ENCODE measurements at places on chromosomes 2 and 18.

- no peak for DNase-seq
These were observed 814.5 kb downstream of the CBLN2 start for GRCh38 chr18:71729611-71730010.

GRCh38 chr2:179536185-179536584, 271.6 kb upstream of the SESTD1 start:
- DNase-seq, result no peak

- DNase-seq, result no peak
These were observed 155.5 kb downstream of the TGIF1 start for GRCh38 chr18:3605486-3605952.

GRCh38 chr2:54570925-54571694, 115.0 kb downstream of the SPTBN1 start:
- DNase-seq, result no peak

DNA sequence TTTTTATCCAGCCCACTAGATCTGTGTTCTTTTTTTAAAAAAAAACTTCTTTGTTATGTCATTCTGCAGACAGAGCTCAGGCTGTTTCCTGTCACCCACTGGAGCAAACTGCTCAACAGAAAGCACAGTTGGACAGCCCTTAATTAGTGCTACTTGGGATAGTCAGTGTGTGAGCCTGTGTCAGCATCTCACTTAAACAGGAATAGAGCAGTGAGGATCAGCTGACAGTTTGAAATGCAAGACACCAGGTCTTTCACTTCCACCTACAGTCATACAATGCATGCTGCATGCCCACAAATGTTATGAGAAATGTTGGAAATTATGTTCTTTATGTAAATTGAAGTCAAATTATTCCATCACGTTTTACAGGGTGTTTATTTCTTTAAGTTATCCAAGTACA, 174.9 kb downstream of the NR4A2 start:
- DNase-seq, result no peak

DNA sequence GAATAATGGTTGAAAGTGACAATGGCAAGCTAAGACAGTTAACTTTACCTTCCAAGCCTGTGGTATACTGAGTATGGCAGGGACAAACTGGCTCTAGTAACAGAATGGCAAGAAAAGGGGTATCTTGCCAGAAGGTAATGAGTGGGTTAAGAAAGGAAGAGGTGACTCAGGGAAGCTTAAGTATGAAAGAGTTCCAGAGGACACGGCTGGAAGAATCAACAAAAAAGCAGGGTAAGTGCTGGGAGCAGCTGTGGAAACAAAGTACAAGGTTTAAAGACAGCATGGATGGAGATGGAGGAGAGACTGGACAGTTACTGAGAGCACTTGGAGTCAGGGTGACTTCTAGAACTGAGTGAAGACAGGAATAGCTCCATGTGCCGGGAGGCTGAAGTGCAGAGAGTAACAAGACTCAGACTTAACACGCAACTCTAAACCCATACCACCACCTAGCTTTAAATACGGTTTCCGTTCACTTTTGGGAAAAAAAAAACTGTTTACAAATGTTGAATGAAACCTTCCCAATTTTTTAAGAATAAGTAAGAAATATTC, 69.0 kb downstream of the REV1 start:
- DNase-seq, result no peak

DNA sequence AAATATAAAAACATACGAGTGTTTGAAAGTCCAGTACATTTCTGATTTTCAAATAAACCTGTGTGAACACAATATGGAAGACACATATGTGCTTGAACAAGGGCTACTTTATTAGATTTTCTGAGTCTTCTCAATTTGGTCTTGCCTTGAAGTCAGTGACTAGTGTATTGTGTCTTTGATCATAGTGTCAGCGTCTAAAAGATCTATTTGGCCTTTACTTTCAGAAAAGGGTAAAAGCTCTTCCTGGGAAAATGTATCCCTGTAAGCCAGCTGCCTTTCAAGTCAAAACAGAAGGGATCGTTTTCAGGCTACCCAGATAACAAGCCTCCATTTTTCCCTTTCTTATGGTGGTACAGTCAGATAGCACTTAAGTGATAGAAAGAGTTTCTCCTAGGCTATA, 471.9 kb downstream of the CMPK2 start:
- no peak for DNase-seq

DNA sequence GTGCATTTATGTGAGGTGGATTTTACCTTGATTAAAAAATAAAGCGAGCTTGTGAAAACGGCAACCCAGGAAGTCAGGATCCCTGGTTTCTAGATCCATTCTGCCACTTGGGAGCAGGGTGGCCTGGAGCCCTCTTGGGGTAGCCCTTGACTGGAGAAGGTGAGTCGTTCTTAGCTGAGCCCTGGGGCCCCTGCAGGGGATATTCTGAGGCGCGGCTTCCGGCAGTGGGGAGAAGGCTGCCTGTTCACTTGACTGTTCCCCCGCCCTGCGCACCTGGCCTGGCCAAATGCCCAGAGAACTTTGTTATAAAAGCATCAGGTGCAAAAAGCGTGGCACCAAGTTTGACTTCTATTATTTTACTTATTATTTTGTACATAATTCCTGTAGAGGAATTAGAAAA, 221.9 kb downstream of the DYSF start:
- peak; percentile 73 for DNase-seq

- DNase-seq, result no peak
These were observed 400.9 kb upstream of the SMIM21 start for GRCh38 chr18:75828379-75828778.

DNA sequence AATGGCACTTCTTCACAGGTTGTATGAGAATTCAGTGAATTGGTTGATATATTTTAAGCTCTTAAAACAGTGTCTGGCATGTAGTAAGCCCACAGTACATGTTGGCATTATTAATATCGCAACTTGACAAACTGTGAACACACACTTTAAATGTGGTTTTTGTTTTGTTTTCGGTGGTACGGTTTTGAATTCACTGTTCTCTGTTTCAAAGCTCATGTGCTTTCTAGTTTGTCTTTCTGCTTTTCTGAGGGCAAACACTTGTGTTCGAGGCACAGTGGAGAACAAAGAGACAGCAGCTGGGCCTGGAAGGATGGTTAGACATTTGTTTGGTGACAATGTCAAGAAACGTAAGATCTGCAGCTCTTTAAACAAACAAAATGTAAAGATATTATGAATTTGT, 276.5 kb upstream of the MC4R start:
- DNase-seq, result no peak

- no peak for DNase-seq
These were observed 160.8 kb upstream of the MYCN start for GRCh38 chr2:15779381-15780041.

DNA sequence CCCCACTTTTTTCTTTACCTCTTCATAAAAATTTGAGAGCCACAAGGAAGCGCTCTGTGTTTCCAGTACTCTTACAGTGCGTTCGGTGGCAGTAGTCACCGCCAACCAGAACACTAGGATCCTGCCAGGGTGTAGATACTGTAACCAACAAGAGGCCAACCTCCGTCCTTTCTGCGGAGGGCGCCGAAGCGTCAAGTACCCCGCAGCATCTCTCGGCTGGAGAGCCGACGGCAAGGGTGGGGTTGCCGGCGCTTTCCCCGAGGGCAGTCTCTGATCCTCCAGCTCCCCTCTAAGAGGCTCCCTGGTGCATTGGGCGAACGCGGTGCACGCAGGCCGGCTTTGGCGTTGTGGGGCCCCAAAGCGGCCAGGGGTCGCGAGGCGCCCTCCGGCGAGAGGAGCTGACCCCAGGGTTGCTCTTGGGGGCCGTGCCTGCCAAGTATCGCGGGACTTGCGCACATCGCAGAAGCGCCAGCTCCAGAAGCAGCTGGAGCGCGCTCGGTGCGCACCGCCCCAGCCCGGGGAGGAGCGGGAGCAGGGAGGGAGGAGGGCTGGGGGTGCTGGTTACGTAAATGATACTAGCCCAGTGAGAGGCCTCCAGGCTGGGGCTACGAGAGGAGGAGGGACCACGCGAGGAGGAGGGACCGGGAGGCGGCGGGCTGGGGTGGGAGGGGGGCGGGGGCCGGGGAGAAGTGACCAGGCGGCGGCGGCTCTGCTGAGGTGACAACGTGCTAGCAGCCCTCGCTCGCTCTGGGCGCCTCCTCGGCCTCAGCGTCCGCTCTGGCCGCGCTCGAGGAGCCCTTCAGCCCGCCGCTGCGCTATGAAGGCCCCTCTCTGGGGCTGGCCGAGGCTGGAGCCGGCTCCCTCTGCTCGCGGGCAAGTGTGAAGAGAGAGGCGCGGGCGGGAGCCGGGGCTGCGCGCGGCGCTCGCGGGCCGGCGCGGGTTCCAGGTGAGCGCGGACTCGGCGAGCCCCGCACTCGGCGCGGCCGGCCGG, at the start of gene GALNT13:
Gene GALNT13, plus strand, starts transcription at position 692 of the 991 bp plus-strand sequence.
- peak; percentile 87 for DNase-seq

- DNase-seq, result no peak
These were observed 268.0 kb downstream of the DYSF start for GRCh38 chr2:71721362-71721665.

- no peak for DNase-seq
These were observed 48.2 kb downstream of the SLC14A2 start for GRCh38 chr18:45663403-45664045.

DNA sequence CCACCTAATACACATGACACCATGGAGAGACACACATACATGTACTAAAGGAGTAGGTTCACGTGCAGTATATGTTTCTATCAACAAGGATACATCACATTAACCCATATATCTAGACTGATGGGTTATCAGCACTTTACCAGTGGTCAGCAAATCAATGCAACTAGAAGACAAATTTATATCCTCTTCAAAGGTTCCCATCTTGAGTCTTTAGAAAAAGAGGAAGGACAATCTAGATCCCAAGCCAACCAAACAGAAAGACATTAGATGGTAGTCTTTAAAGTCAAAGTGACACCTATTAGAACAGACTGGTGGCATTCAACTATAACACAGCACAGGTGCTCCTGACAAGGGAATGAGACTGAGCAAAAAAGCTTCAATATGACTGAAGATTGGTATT, 13.8 kb upstream of the SERTAD2 start:
- DNase-seq, result no peak

GRCh38 chr18:26536664-26537063, 11.7 kb downstream of the KCTD1 start:
- DNase-seq, result no peak

GRCh38 chr2:45276914-45277313, 267.7 kb upstream of the SIX2 start:
- no peak for DNase-seq

GRCh38 chr2:231786177-231786916, at the start of gene COPS7B:
Gene COPS7B, plus strand, starts transcription at chr2:231786445. Its CDS starts 2,126 bp downstream, at chr2:231788571.
- peak; percentile 94 for DNase-seq

GRCh38 chr18:57677262-57678211, 55.9 kb upstream of the NARS1 start:
- no peak for DNase-seq

DNA sequence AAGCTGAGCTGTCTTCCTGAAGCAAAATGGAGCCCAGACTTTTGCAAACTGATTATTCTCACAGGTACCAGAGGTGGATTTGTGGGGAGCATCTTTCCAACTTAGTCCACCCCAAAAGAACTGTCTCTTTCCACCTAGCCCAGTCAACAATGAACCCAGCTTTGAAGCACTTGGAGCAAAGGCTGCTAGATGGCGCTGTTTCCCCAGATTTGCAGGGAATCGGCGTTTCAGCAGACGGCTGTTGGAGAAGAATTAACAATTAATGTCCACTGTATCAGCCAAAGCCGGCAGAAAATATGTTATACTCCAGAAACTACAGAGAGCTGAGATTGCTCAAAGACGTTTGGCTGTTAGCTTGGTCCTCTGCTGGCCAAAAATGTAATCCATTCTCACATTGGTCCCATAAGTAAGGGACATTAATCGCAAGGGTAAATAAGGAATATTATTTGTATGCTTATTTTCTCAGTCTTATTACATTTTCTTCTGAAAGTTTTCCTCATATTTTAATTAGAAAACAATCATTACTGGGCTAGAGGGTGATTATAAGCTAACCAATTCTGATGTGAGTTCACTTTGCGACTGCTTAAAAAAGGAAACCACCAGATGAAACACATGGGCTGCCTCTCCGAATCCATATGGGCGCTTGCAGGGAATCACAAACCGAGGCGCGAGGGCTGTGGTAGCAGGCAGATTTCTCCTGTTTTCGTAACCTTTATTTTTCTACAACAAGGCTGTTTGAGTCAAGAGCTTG, 423.8 kb upstream of the MEX3C start:
- peak; percentile 78 for DNase-seq

GRCh38 chr2:23526114-23526513, 141.1 kb downstream of the KLHL29 start:
- no peak for DNase-seq

DNA sequence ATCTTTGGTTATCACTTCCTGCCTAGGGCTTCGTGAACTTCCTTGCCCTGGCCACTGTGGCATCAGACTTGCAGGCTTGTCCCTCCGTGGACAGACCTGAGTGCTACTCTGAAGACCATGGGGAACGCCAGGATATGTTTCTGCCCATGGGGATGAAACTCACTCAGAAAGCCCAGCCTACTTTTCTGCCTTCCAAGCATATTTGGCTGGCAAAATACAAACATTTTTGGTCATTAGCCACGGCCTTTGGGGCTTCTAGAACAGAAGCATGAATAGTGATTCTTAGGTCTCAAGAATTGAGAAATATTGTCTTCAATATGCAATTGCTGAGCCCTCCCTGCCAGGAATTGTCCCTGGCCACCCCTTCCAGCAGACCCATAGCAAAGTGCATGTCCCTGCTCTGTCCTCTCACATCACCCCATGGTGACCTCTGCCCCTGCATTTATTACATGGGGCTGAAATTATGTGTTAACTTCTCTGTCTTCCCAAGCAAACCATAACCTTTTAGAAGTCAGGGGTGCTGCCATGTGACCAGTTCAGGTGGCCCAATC, 152.4 kb downstream of the OSR1 start:
- no peak for DNase-seq

GRCh38 chr18:13532406-13533075, 193.8 kb downstream of the FAM210A start:
- no peak for DNase-seq

- peak; percentile 91 for DNase-seq
These were observed 181.7 kb upstream of the ETAA1 start for GRCh38 chr2:67215214-67216055.
